ENCODE measurements at places on chromosomes 13 and 19.

DNA sequence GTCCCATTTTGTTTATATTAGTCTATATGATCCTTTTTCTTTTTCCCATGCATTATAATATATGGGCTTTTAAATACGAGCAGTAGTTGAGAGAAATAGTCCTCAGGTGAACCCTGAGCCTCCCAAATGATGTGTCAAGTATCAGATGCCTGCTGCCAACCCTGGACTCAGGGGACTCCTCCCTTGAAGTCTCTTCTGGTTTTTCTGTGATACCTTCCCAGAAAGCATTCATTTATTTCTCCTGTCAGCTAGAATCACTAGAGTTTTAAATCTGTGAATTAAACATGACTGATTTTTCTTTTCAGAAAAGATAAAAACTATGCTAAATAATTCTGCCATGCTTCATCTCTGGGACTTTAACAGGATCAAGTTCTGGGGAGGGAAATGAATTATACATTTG is 184.6 kb downstream of the LIG4 start:
- no peak for DNase-seq

GRCh38 chr13:94303644-94304174 is 175.8 kb downstream of the DCT start:
- DNase-seq, result no peak

GRCh38 chr13:94328381-94329041 is 151.0 kb downstream of the DCT start:
- DNase-seq, result no peak

DNA sequence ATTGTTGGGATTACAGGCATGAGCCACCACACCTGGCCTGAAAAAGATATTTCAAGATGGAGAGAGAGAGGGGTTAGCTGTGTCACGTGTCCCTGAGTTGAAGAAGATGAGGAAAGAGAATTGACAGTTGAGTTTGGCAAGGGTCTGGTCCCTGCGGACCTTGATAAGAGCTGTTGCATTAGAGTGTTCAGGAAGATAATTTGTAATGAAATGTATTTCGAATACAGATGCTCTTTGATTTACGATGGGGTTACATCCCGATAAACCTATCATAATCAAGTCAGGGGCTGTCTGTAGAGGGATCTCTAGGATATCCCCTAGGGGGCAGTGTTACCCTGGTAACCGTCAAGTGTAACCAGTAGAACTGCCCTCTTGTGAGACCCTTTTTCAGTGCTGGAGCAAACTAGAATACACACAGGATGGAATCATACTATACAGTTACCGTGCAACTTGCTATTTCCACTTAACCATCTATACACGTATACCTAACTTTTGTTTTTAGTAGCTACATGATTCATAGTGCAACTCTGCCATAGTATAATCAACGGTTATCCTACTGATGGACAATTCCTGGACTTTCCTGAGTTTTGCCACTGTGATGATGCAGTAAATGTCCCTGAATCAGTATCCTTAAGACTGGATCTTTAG is 1.5 kb upstream of the ELOF1 start:
- DNase-seq, result peak; percentile 85

GRCh38 chr19:5083547-5083965 is 114.6 kb downstream of the KDM4B start:
- DNase-seq, result no peak

- DNase-seq, result no peak
These were observed 62.9 kb downstream of the GGACT start for GRCh38 chr13:100525453-100526317.

DNA sequence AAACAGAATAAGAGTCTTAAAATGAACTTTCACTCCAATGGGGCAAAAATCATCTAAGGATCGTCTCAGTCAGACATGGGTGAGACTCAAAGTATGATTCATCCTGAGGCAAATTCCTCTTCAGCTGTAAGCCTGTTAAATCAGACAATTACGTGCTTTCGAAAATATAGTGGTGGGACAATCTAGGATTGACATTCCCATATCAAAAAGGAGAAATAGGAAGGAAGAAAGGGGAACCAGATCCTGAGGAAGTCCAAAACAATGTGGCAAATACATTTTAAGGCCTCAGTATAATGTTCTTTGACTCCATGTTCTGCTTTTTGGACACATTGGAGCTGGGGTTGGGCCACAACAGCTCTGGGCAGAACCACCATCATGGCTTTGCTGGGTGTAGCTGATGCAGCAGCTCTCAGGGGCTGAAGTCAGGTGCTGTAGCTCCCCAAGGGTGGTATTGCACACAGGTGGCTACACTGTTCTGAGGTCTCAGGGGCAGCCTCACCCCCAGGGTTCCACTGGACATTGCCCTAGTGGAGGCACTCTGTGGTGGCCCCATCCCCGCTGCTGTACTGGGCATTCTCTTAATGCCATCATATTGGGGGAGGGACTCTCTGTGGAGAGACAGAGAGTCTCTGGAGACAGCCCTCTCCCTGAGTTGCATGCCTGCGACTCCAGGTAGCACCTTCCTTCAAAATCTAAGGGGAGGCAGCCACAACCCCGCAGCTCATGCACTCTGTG is 5.7 kb upstream of the FPR3 start:
- no peak for DNase-seq

DNA sequence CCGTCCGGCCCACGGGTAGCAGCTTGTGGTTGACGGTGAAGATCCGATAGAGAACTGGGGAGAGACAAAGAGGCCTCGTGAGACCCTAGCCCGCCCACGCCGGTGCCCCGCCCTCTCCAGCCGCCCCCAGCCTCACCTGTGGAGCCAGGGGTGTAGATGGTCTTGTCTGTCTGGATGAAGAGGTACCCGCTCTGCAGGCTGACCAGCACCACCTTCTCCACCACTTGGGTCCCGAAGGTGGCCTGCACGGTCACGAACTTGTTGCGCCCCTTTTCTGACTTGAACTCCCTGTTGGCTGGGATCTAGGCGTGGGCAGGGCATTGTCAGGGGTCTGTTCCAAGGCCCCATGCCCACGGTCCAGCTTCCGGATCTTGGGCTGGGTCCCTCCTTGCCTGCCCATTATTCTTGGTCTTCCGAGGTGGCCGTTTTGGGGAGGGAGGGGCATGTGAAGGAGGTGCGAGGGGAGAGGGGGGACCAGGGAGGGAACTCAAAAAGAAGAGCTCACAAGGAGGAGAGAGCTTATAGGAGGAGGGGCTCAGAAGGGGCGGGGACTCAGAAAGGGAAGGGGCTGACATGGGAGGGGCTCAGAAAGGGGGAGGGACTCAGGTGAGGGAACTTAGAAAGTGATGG is 2.2 kb downstream of the C3 start:
- no peak for DNase-seq

DNA sequence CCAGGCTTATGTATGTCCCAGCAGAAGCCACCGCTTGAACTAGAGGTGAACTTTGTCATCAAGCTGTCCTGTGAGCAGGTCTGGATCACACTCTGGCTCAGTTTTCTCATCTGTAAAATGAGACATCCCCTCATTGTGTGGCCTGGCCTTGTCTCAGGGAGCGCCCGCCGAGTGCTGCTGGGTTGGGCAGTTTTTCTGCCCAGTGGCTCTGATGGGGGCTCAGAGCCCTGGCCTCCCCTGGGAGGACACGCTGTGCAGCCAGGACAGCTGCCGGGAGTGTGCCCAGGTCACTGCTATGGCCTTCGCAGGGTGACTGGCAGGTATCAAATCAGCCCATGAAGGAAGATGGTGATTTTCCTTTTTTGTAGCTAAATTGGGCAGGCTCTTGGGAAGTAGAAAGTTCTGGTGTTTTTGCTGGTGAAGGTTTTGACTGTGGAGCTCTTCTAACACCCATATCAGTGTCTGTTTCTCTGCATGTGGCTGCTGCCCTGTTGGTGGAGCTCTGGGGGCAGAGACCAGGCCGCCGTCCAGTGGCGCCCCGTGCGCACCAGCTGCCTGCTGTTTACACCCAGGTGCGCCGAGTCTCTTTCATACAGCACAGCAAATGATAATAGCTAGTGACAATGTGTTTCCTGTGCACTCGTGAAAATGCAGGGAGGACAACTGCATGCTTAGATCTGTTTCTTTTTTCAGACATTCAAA is 40.8 kb downstream of the SLC7A9 start:
- no peak for DNase-seq

- DNase-seq, result no peak
These were observed 70.5 kb downstream of the GADD45B start for GRCh38 chr19:2546128-2547032.

GRCh38 chr13:50970956-50971355 is 61.4 kb downstream of the RNASEH2B start:
- DNase-seq, result no peak

DNA sequence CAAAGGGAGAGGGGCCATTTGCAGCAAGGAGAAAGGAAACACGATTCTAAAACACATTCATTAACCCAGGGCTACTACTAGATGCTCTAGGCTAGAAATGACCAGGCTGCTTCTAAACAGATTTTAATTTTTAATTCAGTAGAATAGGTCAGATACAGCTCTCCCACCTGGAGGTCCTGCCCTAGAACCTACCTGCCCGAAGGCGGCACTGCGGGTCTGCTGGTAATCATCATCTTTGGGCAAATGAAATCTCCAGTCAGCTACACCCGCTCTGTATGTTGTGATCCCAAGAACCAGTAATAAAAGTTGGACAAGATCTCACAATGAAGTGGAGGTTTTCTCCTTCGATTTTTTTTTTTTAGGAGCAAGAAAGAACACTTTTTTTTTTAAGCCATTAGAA is 345.3 kb downstream of the ENOX1 start:
- DNase-seq, result no peak

DNA sequence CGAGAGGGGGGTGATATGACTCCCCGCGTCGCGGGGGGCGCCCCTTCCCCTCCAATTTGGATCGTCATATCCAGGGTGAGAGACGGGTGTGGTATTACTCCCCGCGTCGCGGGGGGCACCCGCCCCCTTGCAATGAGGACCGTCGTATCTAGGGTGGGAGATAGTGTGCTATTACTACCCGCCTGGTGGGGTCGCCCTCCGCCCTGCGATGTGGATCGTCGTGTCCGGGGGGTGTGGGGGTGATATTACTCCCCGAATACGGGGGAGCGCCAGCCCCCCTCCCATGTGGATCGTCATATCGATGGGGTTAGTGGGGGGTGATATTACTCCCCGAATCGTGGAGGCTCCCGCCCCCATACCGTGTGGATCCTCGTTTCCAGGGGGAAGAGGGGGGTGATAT is 29.2 kb upstream of the RGCC start:
- DNase-seq, result no peak

- no peak for DNase-seq
These were observed 232.6 kb upstream of the HTR2A start for GRCh38 chr13:47129461-47129860.

DNA sequence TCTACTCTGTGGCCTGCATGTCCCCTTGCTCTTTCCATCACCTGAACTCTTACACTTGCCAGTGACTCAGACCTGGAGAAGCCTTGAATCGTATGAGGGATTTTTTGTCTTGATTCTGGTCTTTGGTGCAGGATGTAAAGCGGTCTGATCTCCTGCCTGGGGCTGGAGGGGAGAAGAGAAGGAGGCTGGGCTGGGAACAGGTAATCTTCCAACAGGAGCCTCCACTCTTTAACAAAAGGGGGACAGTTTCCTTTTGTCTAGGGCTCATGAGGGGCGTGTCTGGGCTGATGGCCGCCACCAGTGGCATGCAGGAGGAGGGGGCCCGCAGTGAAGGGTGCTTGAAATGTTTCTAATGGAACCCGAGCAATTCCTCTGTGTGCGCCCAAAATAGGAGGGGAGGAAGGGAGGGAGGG is 24.7 kb downstream of the NFIX start:
- no peak for DNase-seq

DNA sequence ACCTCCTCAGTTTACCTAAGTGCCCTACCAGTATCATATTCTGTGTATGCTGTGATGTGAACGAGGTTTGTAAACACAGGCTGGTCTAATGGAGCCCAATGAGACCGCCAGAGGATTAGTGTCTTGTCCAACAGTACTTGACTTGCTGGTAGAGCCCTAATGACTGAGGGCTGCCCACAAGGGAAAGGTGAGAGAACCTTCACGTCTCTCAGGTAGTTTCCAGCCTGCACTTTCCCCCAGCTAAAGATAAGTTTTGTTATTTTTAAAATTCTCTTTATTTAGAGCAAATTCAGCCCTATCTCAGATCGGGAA is 498 bp upstream of the RBM26 start:
- no peak for DNase-seq

DNA sequence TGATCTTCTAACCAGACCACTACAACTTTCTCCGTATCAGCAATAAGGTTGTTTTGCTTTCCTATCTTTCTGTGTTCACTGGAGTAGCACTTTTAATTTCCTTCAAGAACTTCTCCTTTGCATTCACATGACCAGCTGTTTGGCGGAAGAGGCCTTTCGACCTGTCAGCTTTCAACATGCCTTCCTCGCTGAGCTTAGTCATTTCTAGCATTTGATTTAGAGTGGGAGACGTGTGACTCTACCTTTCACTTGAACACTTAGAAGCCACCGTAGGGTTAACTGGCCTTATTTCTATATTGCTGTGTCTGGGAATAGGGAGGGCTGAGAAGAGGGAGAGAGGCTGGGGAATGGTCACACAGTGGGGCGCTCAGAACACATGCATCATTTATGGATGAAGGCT is 104.7 kb downstream of the TUBGCP3 start:
- DNase-seq, result no peak

GRCh38 chr19:17337675-17338432 is 501 bp downstream of the GTPBP3 start:
- DNase-seq, result no peak

GRCh38 chr13:43153436-43154090 is 130.2 kb downstream of the DNAJC15 start:
- DNase-seq, result no peak

GRCh38 chr19:36009220-36009619 is 607 bp upstream of the SYNE4 start:
- DNase-seq, result no peak

- no peak for DNase-seq
These were observed 335.7 kb downstream of the RFC3 start for GRCh38 chr13:34153428-34154180.
